Spinal cord (tissue), 10 donors: ENCODE measurements at places on chromosomes 7 and 10. TPM values are rescaled to one million over a fixed set of nuclear protein-coding genes. Genes with fewer than 3 reads are reported as not detected.

Gene ZCWPW1
- total RNA-seq = 5.1 TPM

Gene PVRIG
- not detected for total RNA-seq

Gene TRIL
- 24.0 TPM for total RNA-seq

Gene NME8
- not detected for total RNA-seq

Gene CHAT
- total RNA-seq = 2.9 TPM

Gene HGF
- total RNA-seq = 12.2 TPM

Gene PNLIPRP3
- not detected for total RNA-seq

Gene FBXO24
- 2.0 TPM for total RNA-seq

Gene MOGAT3
- total RNA-seq = not detected

Gene C10orf71
- total RNA-seq = under 0.01 TPM

Gene STEAP2
- 8.2 TPM for total RNA-seq

Gene CLCN1
- total RNA-seq = 0.28 TPM

Gene IGFBP3
- 45.9 TPM for total RNA-seq

Gene SEMA3A
- total RNA-seq = 27.4 TPM

Gene C7orf33
- not detected for total RNA-seq

Gene ANKRD7
- 10.3 TPM for total RNA-seq

Gene COL13A1
- 44.0 TPM for total RNA-seq

Gene BET1
- total RNA-seq = 40.9 TPM

Gene NANOS1
- 9.3 TPM for total RNA-seq

Gene ELN
- 287 TPM for total RNA-seq

Gene POMZP3
- 5.0 TPM for total RNA-seq

Gene PAPOLB
- 0.94 TPM for total RNA-seq

Gene STEAP1
- 1.1 TPM for total RNA-seq

Gene ASAH2
- total RNA-seq = 6.1 TPM

Gene FFAR4
- total RNA-seq = 0.06 TPM

Gene HOXA4
- total RNA-seq = 2.5 TPM

Gene RARRES2
- 234 TPM for total RNA-seq

Gene LOXL4
- total RNA-seq = 1.6 TPM

Gene ATRNL1
- total RNA-seq = 180 TPM

Gene GPR15LG
- not detected for total RNA-seq

Gene NPS
- total RNA-seq = not detected

Gene CYP3A4
- total RNA-seq = 0.11 TPM

Gene MYH16
- not detected for total RNA-seq

Gene SHH
- total RNA-seq = 0.94 TPM

Gene HECW1
- total RNA-seq = 10.7 TPM

Gene ZNF479
- total RNA-seq = not detected

Gene CYP26C1
- total RNA-seq = 0.11 TPM

Gene LHFPL3
- 75.7 TPM for total RNA-seq

Gene MYO3A
- total RNA-seq = 3.3 TPM

Gene KCTD7
- 21.7 TPM for total RNA-seq

Gene ZPBP
- not detected for total RNA-seq

Gene CHST3
- total RNA-seq = 32.4 TPM

Gene ASIC3
- total RNA-seq = 2.0 TPM

Gene TPST1
- 59.6 TPM for total RNA-seq

Gene LIPF
- not detected for total RNA-seq

Gene PAX4
- total RNA-seq = not detected

Gene C10orf105
- 4.6 TPM for total RNA-seq

Gene HOXA6
- total RNA-seq = 20.5 TPM

Gene TMEM72
- total RNA-seq = 8.0 TPM

Gene ANXA8
- total RNA-seq = 0.20 TPM

Gene MLXIPL
- total RNA-seq = 0.55 TPM

Gene CUL1
- total RNA-seq = 55.8 TPM

Gene HMX2
- not detected for total RNA-seq

Gene PRPS1L1
- total RNA-seq = not detected
